ENCODE measurements at places on chromosomes 7 and 10. TPM values are rescaled to one million over a fixed set of nuclear protein-coding genes. Genes with fewer than 3 reads are reported as not detected.

TSPAN12 gene
- 53.9 TPM for total RNA-seq

DNA sequence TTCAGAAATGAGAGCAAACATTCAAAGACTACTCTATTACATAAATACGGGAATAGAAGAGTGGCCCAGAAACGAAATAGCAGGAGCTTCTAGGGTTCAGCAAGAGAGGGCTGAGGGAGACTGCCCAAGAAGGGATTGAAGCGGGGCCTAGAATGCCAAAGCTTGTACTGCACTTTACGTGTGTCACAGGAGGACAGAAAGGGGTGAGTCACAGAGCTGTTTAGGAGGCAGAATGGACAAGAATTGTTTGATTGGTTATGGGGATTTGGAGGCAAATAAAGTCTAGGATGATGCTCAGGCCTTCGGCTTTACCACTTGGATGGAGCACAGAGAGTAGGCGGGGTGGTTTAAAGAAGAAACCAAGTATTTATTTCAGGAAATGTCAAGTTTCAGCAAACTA is 11.3 kb upstream of the FXYD4 start:
- DNase-seq = no peak

DNA sequence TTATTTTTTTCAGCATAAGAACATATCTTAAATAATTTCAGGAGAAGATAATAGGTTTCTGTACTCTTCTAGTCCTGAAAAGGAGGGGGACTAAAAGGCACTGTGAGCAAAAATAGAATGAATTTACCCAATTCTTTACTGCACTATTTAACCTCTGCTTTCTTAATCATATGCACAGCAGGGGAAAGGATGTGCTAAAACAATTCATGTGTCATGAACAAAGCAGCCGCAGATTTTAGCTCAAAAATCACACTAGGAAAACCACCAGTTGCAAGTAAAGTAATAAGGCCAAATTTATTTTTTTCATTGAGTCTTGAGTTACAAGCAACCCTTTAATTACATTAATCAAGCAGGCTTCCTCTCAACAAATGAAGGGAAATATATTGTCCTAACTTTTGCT is 80.1 kb downstream of the CABCOCO1 start:
- DNase-seq = no peak

GRCh38 chr10:11095374-11095801 is 77.7 kb downstream of the CELF2 start:
- no peak for DNase-seq

GRCh38 chr10:97463363-97464132 is 17.6 kb downstream of the ZDHHC16 start:
- DNase-seq = peak; percentile 68

All from tongue (tissue), 3 donors.